ENCODE measurements at places on chromosomes 16 and 17. TPM values are rescaled to one million over a fixed set of nuclear protein-coding genes. Genes with fewer than 3 reads are reported as not detected.
A peak's percentile ranks its signal among the peaks of the same experiment; 100 is the strongest.

HOXB2 gene
- 2.6 TPM for total RNA-seq

SPATA32 gene
- not detected for total RNA-seq

CMTM4 gene
- total RNA-seq: 246 TPM

NEK8 gene
- 14.0 TPM for total RNA-seq

COL1A1 gene
- total RNA-seq: 57.3 TPM

CSH1 gene
- total RNA-seq: not detected

KRTAP9-8 gene
- not detected for total RNA-seq

IST1 gene
- total RNA-seq: 228 TPM

DRC3 gene
- total RNA-seq: 28.7 TPM

DNA sequence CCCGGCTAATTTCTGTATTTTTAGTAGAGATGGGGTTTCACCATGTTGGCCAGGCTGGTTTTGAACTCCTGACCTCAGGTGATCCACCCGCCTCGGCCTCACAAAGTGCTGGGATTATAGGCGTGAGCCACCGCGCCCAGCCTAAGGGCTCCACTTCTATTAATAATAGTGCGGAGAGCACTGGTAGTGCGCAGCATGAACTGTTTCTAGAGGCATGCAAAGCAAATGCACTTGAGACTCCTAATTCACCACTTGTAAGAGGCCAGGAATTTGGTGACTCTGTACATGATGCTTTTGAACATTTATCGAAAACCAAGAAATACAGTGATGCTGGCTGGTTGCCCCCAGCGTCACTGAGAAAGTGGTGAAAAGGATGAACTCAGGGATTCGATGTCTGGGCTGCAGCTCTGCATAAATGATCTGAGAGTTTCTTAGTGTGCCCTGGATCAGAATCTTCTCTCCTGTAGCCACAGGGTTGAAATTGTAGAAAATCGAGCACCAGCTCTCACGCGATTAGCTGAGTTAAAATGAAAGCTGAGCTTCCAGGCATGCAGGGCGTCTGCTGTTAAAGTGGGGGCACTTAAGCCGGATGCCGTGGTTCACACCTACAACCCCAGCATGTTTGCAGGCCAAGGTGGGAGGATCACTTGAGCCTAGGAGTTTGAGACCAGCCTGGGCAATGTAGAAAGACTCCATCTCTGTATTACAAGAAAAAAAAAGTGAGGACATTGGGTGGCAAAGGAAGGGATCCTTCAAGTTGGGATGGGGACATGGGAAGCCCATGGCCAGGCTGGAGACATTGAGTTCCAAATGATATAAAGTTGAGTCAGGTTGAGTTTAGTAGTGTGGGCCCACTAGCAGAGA, 4.8 kb downstream of the RNF213 start:
- peaks cover 14% of the 10 kb centered on the region for H3K36me3 ChIP-seq
- no peaks in the 10 kb centered on the region for H3K27me3 ChIP-seq
- H3K27ac ChIP-seq: no peak overlapping the region

- DNase-seq: peak; percentile 14
- no peaks in the 10 kb centered on the region for H3K36me3 ChIP-seq
- no peaks in the 10 kb centered on the region for H3K4me1 ChIP-seq
- peak overlapping the region; percentile 53 for H3K27ac ChIP-seq
- H3K4me3 ChIP-seq: no peak overlapping the region
Observed at GRCh38 chr16:86343027-86343795, 167.1 kb upstream of the FOXF1 start.

GRCh38 chr17:64400642-64401041, 10.0 kb upstream of the PECAM1 start:
- no peak overlapping the region for H3K27ac ChIP-seq
- DNase-seq: no peak
- no peak overlapping the region for H3K4me3 ChIP-seq

DNA sequence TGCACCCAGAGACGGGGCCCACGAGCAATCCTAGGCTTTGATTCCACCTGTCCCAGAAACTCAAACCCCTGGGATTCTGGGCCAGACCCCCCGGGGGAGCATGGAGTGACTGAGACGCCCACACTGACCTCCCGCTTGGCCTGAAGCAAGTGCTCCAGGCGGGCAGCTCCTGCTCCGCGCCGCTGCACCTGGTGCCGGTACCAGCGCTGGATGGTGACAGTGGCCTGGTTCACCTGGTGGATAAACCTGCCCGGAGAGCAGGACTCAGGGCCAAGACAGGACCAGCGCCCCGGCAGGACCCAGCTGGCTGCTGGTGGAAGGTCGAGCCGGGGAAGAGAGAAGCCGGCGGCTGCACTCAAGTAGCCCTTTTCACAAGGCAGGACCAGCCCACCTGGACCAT, 22.6 kb downstream of the CEP131 start:
- H3K36me3 ChIP-seq: no peaks in the 10 kb centered on the region
- no peaks in the 10 kb centered on the region for H3K4me1 ChIP-seq
- H3K27me3 ChIP-seq: no peaks in the 10 kb centered on the region
- H3K4me3 ChIP-seq: no peak overlapping the region

- peak; percentile 86 for DNase-seq
- peak overlapping the region; percentile 97 for H3K27ac ChIP-seq
- H3K27me3 ChIP-seq: no peaks in the 10 kb centered on the region
- no peaks in the 10 kb centered on the region for H3K36me3 ChIP-seq
- H3K4me3 ChIP-seq: no peak overlapping the region
Observed at GRCh38 chr16:57264950-57265371, 19.5 kb downstream of the PLLP start.

GRCh38 chr17:62737513-62737912, 70.6 kb downstream of the MARCHF10 start:
- no peaks in the 10 kb centered on the region for H3K27me3 ChIP-seq
- no peak overlapping the region for H3K27ac ChIP-seq
- H3K4me1 ChIP-seq: no peaks in the 10 kb centered on the region
- H3K36me3 ChIP-seq: no peaks in the 10 kb centered on the region
- no peak overlapping the region for H3K4me3 ChIP-seq

GRCh38 chr16:75620326-75621169, 2.5 kb downstream of the ADAT1 start:
- no peaks in the 10 kb centered on the region for H3K36me3 ChIP-seq
- DNase-seq: no peak
- H3K4me3 ChIP-seq: no peak overlapping the region
- H3K27me3 ChIP-seq: no peaks in the 10 kb centered on the region

GRCh38 chr17:882827-883585, 96.6 kb downstream of the NXN start:
- no peak for DNase-seq
- H3K27me3 ChIP-seq: no peaks in the 10 kb centered on the region
- no peak overlapping the region for H3K4me3 ChIP-seq
- no peaks in the 10 kb centered on the region for H3K36me3 ChIP-seq
- H3K4me1 ChIP-seq: peaks cover 36% of the 10 kb centered on the region
- peak overlapping the region; percentile 40 for H3K27ac ChIP-seq

DNA sequence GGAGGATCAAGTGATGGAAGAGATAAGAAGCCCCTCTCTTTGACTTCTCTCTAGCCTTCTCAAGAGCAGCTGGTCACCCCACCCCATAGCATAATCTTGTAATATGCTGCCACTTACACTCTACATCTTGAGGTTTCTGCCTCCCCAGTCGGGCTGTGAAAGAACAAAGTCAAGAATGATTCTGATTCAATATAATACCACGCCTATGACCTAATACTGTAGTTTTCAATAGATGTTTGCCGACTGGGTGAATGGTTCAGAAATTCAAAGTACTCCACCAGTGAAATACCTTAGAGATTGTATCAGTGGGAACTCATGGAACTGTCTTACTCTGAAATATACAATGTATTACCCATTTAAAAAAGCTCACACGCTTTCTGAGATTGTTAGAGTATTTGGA, 93.0 kb upstream of the ZFHX3 start:
- H3K27me3 ChIP-seq: no peaks in the 10 kb centered on the region
- H3K4me3 ChIP-seq: no peak overlapping the region
- no peak for DNase-seq
- no peaks in the 10 kb centered on the region for H3K36me3 ChIP-seq

DNA sequence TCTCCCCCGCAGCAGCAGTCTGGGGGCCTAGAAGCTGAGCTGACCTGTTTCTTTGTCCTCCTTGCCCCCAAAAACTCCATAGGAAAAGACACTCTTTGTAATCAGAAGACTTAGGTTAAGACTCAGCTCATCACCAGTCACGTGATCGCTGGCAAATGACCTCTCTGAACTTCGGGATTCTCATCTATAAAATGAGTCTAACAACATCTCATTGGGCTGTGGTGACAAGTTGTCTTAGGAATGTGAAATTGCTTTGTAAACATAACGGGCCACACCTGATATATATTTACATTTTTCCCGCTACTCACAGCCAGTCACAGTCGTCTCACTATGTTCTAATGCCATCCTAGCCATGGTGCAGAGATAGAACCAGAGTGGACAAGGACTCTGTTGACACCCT, 86.0 kb upstream of the LHX1 start:
- DNase-seq: no peak
- no peak overlapping the region for H3K4me3 ChIP-seq
- H3K4me1 ChIP-seq: no peaks in the 10 kb centered on the region
- H3K27ac ChIP-seq: no peak overlapping the region
- no peaks in the 10 kb centered on the region for H3K27me3 ChIP-seq

GRCh38 chr17:76048711-76049110, 21.6 kb upstream of the EVPL start:
- H3K27ac ChIP-seq: peak overlapping the region; percentile 92
- H3K4me1 ChIP-seq: peaks cover 32% of the 10 kb centered on the region
- no peak for DNase-seq
- no peak overlapping the region for H3K4me3 ChIP-seq
- peaks cover 66% of the 10 kb centered on the region for H3K36me3 ChIP-seq
- H3K27me3 ChIP-seq: no peaks in the 10 kb centered on the region

DNA sequence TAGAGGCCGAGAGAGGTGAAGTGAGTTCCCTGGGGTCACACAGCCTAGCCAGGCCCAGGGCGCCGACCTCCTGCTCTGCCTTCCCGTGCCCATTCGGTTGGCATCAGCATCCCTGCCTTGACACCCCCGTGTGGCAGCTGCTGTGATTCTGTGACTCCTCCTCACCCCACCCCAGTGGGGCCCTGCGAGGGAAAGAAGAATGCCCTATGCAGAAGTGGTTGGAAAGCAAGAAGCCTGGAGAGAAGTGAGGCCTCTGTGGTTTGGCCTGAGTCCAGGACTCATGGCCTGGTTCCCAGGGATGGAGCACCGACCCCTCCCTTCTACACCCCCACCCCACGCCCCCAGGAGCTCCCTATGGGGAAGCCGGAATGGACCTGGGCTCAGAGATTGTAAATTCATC, 296.2 kb downstream of the SEC14L1 start:
- H3K4me3 ChIP-seq: no peak overlapping the region
- H3K36me3 ChIP-seq: no peaks in the 10 kb centered on the region
- H3K27ac ChIP-seq: no peak overlapping the region
- DNase-seq: no peak
- H3K27me3 ChIP-seq: no peaks in the 10 kb centered on the region

DNA sequence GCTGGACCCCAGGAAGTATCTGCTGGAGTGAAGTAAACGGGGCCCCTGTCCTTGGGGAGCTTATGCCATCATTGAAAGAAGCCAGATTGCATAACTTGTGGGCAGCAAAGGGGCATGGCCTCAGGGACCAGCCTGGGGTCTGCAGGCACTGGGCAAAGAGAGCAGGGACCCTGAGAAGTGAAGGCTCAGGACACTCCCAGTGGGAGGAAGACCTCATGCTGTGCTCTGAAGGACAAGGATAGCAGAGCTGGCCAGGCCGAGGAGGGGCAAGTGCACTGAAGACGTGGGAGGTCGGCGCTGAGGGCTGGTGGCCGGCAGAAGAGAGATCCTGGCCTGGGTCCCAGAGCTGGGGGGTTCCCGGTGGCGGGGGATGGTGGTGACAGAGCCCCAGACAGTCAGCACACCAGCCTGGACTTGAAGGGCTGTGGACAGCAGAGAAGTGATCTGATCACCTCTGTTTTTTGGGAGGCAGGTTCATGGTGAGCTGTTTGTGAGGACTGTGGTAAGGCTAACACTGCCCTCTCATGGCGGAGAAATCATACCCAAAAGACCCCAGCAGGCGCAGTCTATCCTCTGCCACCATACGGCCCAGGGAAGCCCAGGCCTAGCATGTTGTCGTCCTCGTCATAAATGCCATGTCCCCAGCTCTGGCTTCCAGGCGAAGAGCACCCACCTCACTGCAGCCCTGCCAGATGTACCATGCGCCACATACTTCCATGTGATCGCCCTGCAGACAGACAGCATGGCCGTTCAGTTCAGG, 7.1 kb upstream of the CNP start:
- no peaks in the 10 kb centered on the region for H3K36me3 ChIP-seq
- H3K4me1 ChIP-seq: peaks cover 6% of the 10 kb centered on the region
- H3K27me3 ChIP-seq: no peaks in the 10 kb centered on the region

GRCh38 chr16:22728167-22728836, 85.7 kb upstream of the HS3ST2 start:
- H3K4me3 ChIP-seq: no peak overlapping the region
- no peaks in the 10 kb centered on the region for H3K36me3 ChIP-seq
- H3K4me1 ChIP-seq: no peaks in the 10 kb centered on the region
- H3K27me3 ChIP-seq: no peaks in the 10 kb centered on the region
- no peak for DNase-seq

GRCh38 chr17:55642741-55643140, 79.9 kb downstream of the TMEM100 start:
- H3K4me1 ChIP-seq: peaks cover 8% of the 10 kb centered on the region
- no peak for DNase-seq
- H3K27ac ChIP-seq: no peak overlapping the region
- no peak overlapping the region for H3K4me3 ChIP-seq
- no peaks in the 10 kb centered on the region for H3K36me3 ChIP-seq

DNA sequence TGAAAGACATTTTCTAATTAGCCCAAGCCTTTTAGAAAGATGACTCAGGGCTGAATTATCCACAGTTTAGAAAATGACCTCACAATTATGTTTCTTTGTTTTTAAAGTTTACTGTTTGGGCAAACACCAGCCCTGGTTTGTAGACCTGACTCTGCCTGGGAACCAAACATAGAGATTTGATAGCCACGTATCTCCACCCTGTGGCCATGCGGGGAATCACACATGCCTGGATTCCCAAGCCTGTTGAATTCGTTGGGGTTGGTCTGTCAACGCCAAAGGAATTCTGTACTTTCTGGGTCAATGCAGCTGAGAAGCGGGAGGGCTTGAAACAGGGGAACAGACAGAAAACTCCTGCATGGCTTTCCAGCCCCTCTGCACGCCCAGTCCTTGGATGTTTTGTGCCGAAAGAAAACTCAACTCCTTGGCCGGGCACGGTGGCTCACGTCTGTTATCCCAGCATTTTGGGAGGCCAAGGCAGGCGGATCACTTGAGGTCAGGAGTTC, 26.9 kb downstream of the CD300A start:
- H3K27me3 ChIP-seq: no peaks in the 10 kb centered on the region
- DNase-seq: peak; percentile 73
- H3K4me3 ChIP-seq: no peak overlapping the region
- H3K27ac ChIP-seq: no peak overlapping the region
- H3K36me3 ChIP-seq: no peaks in the 10 kb centered on the region
- no peaks in the 10 kb centered on the region for H3K4me1 ChIP-seq

DNA sequence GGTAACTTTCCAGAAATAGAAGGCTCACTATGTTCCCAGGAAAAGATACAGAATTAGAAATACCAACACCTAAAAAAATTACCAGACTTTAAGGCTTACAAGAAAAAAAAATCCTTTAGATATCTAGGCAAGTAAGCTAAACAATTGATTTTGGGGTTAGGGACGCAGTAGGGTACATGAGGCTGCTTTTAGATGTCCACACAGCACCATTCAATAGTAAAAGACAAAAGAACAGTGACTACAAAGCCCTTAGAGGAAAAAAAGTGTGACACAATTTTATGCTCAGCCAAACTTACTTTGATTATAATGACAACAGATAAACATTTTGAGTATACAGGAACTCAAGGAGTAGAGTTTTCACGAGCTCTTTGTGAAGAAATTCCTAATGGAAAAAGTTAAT, 29.9 kb downstream of the METTL16 start:
- no peak for DNase-seq
- H3K27me3 ChIP-seq: no peaks in the 10 kb centered on the region
- peaks cover 6% of the 10 kb centered on the region for H3K36me3 ChIP-seq
- H3K4me3 ChIP-seq: no peak overlapping the region

All from thyroid gland (tissue), 4 donors.